ENCODE measurements at places on chromosomes 1 and 21.

DNA sequence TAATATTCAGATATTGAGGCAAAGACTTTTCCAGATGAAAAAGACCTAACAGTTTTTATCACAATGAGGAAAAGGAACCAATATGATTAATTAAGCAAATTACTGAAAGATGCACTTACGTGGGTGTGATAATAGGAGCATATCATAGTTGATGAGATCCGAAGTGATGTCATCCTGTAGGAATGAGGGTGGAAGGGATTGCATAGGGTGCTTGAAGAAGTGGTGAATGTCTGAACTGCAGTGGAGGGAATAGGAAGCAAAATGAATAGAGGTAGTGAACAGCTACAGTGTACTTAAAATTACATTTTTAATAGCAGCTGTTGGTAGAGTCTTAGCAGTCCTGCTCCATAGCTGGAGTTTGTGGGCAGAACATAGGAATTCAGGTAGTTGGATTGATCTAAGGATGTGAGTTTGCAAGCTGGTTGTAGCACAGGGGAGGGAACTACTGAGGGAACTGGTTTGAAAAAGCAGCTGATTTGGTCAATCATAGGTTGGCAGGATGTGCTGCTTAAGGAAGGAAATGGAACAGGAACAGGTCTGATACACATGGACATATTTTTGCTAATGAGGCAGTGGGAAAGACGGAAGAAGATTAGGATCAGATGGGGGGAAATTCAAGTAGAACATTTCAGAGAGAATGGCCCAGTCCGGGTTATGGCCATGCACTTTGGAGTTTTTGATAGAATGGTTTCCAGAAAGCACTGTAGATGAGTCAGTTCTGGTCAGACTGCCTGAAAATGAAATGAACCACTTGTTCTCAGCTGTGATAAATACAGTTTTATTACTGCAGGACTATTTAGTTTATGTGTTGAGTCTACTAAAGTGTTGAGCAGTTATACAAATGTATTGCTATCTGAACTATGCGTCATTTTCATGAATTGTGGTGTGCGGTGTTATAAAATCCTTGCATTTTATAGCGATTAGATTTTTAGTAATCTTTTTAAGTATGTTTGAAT lies 155.8 kb downstream of the RYR2 start:
- no peak for DNase-seq

GRCh38 chr1:10793129-10793651 lies 3.3 kb downstream of the CASZ1 start:
- DNase-seq, result no peak

DNA sequence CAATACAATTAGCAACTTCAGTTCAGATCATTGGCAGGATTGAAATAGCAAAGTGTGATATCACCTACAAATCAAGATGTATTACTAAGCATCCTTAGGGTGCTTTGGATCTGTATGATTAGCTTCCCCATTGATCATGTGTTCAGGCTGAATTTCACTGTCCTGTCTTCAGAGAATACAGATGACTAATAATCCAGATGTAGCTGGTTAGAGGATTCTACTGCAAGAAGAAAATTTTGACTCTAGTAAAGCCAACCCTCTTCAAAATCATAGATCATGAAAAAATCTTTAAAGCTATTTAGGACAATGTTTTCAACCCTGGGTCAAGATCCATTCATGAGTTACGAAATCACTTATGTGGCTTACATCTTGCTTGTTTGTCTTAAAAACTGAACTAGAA lies 184.4 kb downstream of the PTGER3 start:
- no peak for DNase-seq

GRCh38 chr1:185375583-185375982 lies 58.5 kb upstream of the IVNS1ABP start:
- no peak for DNase-seq

- no peak for DNase-seq
Measured at GRCh38 chr1:201737352-201738060, 91.5 kb upstream of the IPO9 start.

DNA sequence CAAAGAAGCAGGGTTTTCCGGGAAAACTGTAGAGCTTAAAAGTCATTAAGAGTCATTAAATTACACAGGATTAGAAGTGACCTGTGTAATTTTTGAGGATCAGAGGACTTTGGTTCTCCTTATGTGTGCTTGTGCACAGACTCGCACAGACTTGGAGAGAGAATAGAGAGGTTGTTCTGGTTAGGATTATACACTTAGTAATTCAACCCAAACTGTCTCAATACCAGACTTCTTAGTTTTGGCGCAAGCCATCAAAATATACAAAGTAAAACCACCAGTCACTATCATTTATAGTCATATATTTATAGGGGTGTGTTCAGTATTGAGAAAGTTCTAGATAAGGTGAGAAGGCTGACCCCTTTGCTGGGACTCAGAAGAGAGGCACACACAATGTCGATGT lies 112.3 kb downstream of the HLX start:
- no peak for DNase-seq

DNA sequence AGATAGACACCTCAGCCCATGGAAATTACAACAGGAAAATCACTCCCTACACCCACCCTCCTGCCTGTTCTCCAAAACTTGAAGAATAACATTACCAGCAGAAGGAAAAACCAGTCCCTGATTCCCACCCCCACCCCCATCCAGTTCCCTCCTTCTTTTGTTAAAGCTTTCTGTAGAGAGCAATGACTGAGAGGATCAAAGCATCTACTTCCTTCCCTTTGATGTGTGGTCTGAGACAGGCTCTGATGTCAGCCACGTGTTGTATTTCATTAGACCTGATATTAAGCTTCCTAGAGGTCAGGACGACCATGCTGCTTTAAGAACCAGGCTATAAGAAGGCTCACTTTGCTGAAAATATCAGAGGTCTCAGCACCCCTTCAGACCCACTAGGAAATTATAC lies 73.9 kb upstream of the HAO2 start:
- no peak for DNase-seq

GRCh38 chr1:107997866-107998265 lies 32.9 kb upstream of the VAV3 start:
- no peak for DNase-seq

DNA sequence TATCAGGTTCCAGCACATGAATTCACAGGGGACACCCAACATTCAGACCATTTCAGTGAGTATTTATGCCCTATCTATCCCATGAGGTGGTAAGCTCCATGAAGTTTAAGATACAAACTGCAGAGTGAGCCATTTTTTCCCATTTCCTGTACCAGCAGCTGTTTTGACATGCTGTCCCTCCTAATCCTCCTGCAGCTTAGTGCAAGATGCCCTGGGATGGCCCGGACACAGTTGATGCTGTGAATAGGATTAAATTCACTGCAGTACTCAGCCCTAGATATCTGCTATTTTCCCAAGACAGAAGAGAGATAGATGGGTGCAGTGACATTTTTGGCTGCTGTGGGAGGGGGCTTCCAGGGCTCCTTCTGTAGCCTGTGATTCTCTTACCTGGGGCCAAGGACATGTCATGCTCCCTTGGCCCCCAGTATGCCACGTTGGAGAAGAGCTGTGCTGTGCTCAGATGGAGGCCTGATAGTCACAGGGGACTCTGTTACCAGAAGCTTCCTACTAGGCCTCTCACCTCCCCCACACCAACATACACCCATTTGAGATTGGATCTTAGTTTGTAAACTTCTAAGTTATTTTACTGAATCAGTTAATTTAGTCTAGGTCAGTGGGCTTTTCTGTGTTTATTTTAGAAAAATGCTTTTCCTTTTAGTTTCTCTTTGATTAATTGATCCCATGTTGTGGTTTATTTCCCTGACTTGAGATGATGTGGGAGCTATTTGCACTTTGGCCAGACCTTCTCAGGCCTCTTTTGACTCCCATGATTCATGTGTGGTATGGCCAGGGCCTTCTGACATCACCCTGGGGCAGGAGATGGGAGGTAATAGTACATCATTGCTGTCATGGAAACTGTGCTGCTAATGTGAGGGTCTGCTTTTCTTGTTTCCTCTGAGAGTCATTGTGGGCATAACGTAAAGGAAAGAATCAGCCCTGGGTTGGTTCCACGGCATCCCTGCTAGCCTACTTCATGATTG lies 92.6 kb downstream of the ST3GAL3 start:
- DNase-seq, result no peak

DNA sequence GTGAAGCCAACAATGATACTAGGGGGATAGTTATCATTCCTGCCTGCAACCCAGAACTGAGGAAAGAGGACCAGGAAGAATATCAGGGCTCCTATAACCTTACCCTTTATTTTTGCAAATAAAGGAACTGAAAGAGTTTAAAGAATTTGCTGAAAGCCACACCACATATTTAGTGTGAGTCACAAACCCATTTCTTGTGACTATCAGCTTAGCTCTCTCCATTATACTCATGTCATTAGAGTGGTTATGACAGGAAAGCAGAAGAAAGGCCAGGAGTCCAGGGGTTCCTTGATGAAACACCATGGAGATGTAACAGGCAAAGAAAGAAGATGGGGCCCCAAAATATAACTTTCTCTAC lies 141.1 kb upstream of the SAMSN1 start:
- no peak for DNase-seq

- no peak for DNase-seq
Measured at GRCh38 chr1:182626527-182626926, 22.3 kb upstream of the RGS16 start.

DNA sequence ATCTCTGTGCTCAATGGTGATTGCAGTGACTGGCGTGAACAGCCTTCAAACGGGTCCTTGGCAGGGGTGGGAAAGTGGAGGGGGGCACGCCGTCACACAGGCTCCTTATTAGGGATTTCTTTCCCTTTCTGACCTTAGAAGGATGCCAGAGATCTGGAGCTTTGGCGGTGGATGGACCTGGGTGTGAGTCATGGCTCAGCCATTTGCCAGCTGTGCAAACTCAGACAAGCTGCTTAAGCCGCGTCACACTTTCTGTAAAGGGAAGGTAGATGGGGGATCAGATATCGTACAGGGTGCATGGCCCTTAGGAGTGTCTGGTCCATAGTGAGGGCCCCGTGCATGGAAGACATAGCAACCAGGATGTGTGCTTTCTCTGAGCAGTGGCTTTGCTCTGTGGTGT lies 48.3 kb upstream of the C1orf174 start:
- DNase-seq, result no peak

DNA sequence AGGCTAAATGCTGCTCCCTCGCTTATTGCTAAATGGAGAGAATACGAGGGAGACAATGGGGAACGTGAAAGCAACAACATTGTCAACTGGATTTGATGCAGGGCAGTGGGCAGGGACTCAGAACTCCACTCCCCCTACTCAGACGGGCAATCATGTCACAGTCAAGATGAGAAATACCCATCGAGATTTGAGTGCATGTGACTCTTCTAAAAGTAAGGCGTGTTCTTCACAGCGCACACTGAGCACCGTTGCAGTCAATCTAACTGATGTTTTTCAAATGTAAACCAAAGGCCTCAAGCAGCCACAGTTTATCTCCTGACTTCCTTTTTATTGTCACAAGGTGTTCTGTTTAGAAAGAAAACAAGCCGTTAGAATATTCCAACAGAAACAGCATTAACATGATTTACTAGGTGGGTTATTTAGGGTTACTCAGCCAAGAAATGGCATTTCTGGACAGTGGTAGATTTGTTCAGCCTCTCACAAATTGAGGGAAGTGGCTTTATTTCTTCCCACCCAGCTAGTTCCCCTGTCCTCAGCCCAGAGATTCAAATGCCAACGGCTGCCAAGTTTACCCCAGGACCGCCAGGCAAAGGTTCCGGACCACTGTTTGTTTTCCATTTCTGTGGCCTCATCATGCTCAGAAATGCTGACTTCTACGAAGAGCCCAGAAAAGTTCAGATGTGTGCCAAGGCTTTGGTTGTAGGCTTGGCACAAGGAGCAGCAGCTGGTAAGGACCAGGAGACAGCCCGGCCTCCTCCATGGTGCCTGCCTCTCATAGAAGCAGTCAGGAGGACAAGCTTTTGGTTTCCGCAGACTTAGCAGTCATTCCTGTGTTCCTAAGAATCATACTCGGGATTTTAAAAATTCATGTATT lies 171.4 kb downstream of the KIF26B start:
- DNase-seq, result no peak

DNA sequence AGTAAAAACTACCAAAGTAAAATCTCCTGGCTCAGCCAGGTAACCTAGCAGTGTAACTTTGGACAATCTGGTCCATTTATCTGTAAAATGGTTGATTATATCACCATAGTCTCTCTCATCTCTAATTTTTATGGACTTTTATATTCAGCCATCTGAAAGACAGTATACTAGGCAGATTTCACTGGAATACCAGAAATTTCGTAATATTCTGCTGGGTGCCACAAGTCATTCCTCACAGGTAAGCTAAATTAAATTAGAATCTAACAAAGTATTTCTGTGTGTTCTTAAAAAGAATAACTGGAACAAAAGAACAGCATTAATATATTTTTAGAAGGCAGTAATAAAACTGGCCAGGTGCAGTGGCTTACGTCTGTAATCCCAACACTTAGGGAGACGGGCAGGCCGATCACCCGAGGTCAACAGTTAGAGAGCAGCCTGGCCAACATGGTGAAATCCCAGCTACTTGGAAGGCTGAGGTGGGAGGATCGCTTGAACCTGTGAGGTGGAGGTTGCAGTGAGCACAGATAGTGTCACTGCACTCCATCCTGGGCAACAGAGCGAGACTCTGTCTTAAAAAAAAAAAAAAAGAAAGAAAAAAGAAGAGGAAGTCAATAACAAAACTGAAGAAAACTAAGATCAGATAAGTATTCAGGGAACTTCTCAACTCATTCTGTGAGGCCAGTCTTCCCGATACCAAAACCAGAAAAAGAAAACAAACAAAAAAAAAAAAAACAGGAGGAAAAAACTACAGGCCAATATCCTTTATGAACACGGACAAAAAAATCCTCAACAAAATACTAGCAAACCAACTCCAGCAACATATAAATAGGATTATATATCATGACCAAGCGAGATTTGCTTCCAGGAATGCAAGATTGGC lies 35.9 kb downstream of the PIK3R3 start:
- no peak for DNase-seq

GRCh38 chr21:46243325-46243724 lies 14.8 kb upstream of the LSS start:
- DNase-seq, result no peak

GRCh38 chr1:144551107-144551542 lies 41.6 kb upstream of the PPIAL4F start:
- DNase-seq, result no peak

- no peak for DNase-seq
Measured at GRCh38 chr1:76501136-76501535, 366.1 kb upstream of the ST6GALNAC5 start.

GRCh38 chr1:164466429-164466828 lies 92.6 kb upstream of the PBX1 start:
- DNase-seq, result no peak

DNA sequence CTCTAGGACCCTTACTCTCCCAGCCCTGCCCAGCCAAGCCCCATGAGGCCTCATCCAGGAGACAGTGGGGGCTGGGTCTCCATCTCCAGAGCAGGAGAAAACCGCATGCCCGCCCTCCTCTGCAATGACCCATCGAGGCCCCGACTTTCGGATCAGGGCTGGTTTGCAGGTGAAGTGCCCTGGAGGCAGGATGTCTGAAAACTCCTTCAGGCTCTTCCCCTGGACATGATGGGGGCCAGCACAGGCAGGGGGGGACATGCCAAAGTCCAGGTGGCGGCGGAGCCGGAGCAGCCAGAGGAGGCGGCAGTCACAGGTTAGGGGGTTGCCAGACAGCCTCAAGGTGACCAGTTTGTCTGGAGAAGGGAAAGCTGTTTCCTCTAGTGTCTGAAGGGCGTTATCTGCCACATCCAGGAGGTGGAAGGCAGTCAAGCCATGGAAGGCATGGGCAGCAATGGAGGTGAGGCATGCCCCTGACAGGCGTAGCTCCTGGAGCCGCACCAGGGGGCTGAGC lies 3.9 kb downstream of the LINGO4 start:
- DNase-seq, result no peak
